ENCODE measurements at places on chromosomes 7 and 10.

GRCh38 chr10:70145666-70146488, 623 bp downstream of the TYSND1 start:
- peak; percentile 73 for DNase-seq

- DNase-seq, result no peak
These were observed 459.3 kb downstream of the HTR7 start for GRCh38 chr10:90398566-90398965.

DNA sequence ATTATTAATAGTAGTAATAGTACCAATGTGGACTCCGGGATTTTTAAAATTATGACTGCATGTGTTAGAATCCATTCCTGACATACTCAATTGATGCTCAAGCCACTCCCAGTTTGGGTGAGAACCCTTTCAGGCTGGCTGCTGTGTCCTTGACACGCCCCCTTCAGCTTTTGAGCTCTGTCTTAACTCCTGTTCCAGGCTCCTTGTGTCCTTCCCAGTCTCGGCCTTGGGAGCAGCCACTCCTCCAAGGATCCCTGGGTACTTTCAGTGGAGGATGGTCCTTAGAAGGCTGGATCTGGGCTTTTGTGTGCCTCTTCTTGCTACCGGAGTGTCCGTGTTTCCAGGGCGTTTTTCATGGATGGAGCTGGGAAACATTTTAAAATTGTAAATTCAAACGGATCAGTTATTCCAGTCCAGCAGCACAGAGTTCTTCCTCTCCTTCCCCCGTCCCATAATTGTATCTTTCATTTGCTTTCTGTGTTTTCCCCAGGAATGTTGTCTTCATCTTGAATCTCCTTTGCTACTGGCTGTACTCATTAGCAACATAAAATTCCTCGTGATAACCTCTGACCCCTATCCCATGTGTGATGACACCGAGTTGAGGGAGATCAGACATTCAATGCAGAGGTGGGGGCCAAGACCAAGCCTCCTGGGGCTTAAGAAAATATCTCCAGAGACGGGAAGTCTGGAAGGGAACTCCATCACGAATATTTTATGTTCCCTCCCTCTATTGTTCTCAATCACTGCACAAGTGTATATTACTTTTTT, 40.0 kb upstream of the PFKFB3 start:
- no peak for DNase-seq

GRCh38 chr7:98295467-98296192, 14.1 kb downstream of the BRI3 start:
- no peak for DNase-seq

GRCh38 chr7:40899636-40900507, 765.1 kb downstream of the SUGCT start:
- peak; percentile 66 for DNase-seq

DNA sequence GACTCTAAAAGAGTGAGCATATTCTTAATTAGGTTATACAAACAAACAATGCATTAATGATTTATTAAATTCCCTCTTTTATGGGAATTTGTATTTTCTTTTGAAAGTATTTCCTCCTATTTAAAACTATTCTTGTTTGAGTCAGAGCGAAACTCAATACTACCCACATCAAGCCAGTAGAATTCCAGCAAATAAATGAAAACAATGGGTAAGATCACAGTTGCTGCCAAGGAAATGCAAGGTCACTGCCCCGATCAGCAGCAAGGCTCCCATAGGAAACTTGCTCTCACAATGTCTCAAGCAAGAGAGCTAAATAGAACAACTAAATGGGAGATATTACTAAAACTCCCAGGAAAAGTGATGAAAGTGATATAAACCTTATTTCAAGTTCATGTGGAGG, 206.3 kb downstream of the THSD7A start:
- DNase-seq, result no peak

DNA sequence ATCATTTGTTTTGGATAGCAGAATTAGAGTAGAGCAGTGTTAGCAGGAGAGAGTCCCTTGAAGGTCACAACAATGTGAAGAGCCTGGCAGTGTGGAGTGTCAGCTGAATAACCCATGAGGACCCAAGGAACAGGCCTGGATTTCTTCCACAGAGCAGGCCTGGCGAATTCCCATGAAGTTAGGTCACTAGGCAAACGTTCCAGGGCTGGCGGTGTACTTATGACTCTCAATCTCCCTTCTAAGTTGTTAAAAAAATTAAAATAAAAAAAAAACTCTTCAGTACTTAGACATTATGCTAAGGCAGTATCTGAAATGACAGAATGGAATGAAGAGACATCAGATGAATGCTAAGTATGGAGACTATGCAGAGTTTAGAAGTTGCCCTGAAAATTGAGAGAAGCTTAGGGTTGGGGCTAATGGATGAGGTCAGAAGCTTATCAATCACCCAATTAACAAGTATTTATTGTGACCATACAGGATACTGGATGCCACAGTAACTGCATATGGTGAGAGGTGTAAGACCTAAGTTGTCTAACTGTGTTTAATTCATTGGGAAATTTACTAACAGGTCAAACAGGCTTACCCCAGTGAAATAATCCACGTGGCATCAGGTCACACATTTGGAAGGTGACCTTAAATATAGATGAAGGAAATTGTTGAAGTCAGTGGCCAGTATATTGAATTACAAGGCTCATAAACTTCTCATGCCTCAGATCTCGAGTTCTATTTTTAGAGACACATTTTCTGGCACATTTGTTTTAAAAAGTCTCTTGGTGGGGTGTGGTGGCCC, 126.2 kb upstream of the NRP1 start:
- peak; percentile 38 for DNase-seq

GRCh38 chr10:91907914-91908336, 1.4 kb downstream of the FGFBP3 start:
- no peak for DNase-seq
